Activated CD4-positive, CD25-positive, alpha-beta regulatory T cell (primary cell): ENCODE measurements at places on chromosomes 6 and 20.
A peak's percentile ranks its signal among the peaks of the same experiment; 100 is the strongest.

- peak; percentile 47 for DNase-seq
Measured at GRCh38 chr20:32743237-32744112, at the start of gene COMMD7. Gene COMMD7, minus strand, starts transcription at chr20:32743467. Its CDS starts 76 bp downstream, at chr20:32743391.

DNA sequence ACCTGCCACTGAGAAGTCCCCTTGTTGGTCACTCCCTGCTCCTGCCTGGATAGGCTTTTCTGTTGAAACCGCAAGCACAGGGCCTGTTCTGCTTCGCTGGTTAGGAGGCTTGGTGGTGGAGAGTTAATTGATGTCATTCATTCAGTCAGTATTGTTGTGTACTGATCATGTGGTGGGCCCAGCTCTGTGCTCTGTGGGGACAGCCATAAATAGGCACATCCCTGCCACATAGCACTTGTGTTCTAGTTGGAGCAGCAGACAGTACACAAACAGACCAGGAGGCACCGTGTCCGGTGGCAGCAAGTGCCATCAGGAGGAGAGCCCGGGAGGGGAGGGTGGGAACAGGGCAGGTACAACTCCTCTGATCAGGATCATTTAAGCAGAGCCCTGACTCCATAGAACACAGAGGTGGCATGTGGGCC lies 155.2 kb upstream of the INSM1 start:
- DNase-seq, result no peak

DNA sequence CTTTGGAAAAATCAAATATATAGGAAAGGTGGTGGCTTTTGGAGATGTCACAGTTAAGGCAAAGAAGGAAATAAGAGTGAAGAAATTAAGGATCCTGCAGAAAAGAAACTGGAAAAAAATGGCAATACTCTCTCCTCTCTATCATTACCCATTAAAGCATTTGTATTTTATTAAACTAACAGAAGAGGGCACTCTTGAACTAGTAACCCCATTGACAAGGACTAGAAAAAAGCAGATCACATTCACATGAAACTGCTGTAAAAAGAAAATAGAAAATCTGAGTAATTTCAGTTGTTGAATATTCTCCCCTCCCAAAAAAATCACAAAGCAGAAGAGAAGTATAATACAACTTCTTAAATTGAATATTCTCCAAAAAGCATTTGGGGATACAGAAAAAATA lies 104.1 kb upstream of the SLC35B3 start:
- no peak for DNase-seq

- no peak for DNase-seq
Measured at GRCh38 chr6:170476360-170476759, 76.7 kb downstream of the PSMB1 start.

GRCh38 chr6:62367601-62368000 lies 81.6 kb upstream of the KHDRBS2 start:
- no peak for DNase-seq

DNA sequence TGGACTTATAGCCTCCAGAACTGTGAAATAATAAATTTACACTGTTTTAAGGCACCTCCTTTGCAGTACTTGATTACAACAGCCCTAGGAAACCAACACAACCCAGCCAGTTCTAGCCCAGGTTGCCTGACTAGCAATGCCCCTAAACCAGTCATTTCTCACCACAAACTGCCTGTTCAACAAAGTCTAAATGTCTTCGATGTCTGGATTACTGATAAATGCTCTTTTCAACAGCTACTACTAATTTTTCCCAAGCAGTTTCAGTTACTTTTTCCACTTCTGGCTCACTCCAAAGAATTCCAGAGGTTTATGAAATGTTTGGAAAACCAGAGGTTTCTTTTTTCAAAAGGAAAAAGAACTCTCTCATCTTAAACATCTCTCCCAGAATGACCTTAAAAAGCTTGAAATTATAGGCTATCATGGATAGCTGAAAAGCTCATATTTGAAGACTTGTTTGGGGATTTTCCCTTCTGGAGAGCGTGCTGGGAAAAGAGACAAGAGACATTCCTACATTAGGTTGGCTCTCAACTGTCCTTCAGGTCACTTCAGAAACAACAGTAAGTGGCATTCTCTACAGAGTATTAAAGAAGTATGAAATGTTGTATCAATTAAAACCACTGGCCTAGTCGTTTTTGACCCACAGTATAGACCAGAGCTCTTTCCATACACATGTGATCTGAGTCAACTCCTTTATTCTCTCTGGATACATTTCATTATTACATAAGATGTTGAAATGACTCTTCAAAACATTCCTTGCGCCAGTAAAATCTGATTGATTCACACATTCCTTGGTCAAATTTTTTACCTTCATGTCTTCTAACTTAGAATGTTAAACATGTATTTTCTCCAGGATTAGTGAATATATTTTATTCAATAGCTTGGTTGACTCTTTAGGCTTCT lies 265.9 kb downstream of the COL12A1 start:
- DNase-seq, result no peak

GRCh38 chr6:119170447-119171087 lies 92.1 kb upstream of the FAM184A start:
- DNase-seq, result no peak

DNA sequence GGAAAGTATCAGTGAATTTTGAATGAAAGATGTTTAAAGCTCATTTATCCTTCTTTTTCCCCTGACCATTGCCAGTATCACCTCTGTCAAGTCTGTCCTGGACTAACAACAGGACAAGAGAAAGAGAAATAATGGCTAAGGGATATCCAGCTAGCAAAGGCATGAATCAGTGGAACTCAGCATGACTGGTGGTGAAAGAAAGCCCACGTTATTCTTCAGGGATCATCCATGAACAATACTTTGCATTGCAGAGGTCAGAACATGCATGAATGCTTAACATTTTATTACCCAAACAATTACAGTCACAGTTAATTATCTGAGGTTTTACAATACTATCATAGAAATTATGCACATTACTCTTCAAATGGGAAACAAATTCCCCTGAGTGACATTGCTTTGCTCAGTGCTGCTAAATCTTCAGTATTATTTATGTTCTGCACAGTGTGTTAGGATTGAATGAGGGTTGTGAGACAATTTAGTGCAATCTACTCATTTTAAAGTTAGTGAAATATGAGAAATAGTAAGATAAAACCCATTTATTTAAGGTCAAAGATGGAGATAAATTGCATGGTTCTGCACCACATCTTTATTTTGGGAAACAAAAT lies 350.7 kb downstream of the KHDRBS2 start:
- DNase-seq, result no peak

DNA sequence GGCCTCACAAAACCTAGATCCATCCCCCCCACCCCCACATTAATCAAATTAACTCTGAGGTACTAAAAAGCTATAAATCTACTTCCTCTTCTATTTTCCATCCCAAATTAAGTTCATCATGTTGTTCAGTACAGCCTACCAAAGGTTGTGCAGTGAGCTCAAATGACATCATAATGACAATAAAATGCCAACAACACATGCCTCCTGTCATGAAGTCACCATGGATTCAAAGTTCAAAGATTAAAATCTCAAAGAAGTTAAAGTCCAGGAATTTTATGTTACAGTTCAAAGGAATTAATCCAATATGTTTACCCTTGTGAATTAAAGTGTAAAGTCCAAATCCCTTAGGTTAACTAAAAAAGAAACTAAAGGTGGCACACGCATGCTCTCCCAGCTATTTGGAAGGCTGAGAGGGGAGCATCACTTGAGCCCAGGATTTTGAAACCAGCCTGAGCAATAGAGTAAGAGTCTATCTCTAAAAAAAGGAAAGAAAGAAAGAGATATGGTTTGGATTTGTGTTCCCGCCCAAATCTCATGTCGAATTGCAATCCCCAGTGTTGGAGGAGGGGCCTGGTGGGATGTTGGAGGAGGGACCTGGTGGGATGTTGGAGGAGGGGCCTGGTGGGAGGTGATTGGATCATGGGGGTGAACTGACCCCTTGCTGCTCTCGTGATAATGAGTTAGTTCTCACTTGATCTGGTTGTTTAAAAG lies 25.7 kb upstream of the SIRT5 start:
- no peak for DNase-seq

- no peak for DNase-seq
Measured at GRCh38 chr20:52103913-52104545, 87.5 kb downstream of the ZFP64 start.

- no peak for DNase-seq
Measured at GRCh38 chr6:143949535-143949934, 58.5 kb downstream of the PLAGL1 start.

GRCh38 chr6:32932132-32932868 lies 8.5 kb downstream of the HLA-DMB start:
- no peak for DNase-seq
